ENCODE measurements at places on chromosomes 7 and 10.
A peak's percentile ranks its signal among the peaks of the same experiment; 100 is the strongest.

DNA sequence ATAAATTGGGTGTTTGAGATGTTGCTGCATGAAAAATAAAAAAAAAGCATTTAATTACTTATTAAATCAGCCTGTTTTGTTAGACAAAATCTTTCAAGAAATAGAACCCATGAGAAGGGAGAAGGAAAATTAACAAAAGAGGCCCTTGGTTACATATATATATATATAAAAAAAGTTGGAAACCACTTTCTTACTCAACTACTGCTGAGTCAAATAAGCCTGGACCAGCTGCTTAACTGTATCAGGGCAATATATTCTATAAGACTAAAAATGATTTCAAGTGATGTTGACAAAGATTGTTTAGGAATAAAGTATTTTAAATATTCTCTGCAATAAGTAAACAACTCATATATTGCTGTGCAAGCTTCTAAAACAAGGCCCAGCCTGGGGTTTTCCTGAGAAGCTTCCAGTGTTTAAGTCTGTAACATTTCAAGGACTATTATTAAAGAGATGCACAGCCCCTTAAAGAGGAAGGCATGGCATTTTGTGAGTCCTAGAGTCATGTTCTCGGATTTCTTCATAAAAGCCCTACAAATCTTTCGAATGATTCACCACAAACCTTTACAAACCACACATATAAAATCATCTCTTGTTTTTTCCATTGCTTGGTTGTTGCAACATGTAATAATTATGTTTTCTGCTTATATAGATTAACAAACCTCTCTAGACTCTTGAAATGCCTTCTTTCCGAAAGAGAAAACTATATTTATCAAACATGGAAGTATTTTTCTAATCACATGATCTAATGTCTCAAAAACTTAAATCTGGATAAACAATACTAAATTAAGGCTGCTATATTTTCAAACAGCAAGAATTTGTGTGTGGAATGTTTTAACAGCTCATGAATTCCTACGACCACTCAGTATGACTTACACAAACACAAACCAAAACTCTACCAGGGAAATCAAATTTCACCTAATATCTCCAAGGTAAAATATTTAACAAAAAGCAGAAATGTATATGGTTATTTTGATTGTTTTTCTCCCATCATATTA, 14.3 kb downstream of the JAZF1 start:
- peak; percentile 80 for DNase-seq

DNA sequence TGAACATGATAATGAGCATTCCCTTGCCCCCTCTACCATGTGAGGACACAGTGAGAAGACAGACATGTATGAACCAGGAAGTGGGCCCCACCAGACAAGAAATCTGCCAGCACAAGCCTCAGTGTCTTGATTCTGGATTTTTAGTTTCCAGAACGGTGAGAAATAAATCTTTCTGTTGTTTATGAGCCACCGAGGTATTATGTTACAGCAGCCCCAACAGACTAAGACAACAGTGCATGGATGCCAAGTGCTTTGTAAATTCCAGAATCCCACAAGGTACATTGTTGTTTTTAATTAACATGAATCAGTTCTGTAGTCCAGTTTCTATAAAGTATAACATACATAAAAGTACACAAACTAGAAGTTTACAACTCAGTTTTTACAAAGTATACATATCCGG, 162.2 kb downstream of the ARHGAP21 start:
- peak; percentile 47 for DNase-seq

DNA sequence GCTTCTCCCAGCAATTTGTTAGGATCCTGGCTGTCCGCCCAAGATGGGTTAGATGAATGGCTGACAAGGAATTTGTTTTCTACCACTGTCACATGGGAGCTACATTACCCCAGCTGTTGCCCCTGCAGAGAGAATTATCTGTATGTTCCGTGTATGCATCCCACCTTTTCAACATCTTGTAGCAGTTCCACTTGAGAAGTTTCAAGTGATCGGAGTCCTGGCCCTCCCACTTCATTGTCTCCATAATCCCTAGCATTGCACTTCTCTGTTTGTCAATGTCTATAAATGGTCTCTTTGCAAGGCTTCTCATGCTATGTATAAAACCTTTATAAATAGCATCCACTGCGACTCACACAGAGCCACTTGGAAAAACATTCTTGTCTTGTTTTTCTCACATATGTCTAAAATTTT, 972.5 kb downstream of the CNTNAP2 start:
- DNase-seq: no peak

GRCh38 chr10:113337142-113337541, 215.7 kb upstream of the HABP2 start:
- no peak for DNase-seq

DNA sequence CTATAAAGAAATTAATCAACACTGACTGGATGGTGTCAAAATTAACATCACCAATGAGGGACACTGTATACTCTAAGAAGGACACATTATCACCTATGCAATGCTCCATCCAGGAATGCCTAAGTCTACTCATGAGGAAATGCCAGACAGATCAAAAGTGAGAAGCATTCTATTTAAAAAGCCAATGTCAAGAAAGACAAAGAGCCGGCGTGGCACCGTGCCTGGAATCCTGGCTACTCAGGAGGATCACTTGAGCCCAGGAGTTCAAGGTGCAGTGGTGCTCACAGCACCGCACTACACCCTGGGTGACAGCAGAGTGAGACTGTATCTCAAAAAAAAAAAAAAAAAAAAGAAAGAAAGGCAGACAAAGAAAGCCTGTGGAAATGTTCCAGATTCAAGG, 45.5 kb upstream of the ANAPC16 start:
- no peak for DNase-seq

GRCh38 chr7:129072479-129073011, 17.6 kb upstream of the TNPO3 start:
- no peak for DNase-seq

DNA sequence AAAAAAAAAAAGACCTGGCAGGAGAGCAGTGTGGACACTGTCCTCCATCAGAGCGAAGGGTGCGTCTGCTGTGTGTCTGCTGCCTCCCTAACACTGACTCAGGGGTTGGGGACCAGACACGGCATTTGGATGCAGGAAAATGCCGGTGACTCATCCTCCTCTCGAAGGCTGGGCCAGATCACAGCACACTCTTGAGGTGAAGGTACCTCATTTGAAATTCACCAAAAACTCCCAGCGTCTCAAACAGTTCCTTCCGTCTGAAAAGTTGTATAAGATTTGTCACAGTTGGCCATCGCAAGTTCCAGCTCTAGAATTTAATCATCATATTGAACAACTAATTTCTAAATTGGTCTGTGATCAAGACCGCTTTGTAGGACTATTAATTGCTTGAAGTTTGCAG, 118.1 kb upstream of the LYZL2 start:
- DNase-seq: peak; percentile 43

GRCh38 chr10:79376078-79376628, 28.9 kb downstream of the PPIF start:
- DNase-seq: no peak

GRCh38 chr10:121527690-121528089, 70.6 kb downstream of the FGFR2 start:
- no peak for DNase-seq

- DNase-seq: no peak
Measured at GRCh38 chr7:45324683-45325237, 167.2 kb downstream of the RAMP3 start.

GRCh38 chr10:5524641-5525560, at the start of gene CALML3:
Gene CALML3, plus strand, starts transcription at chr10:5524961. Its CDS starts 125 bp downstream, at chr10:5525086.
- DNase-seq: no peak

DNA sequence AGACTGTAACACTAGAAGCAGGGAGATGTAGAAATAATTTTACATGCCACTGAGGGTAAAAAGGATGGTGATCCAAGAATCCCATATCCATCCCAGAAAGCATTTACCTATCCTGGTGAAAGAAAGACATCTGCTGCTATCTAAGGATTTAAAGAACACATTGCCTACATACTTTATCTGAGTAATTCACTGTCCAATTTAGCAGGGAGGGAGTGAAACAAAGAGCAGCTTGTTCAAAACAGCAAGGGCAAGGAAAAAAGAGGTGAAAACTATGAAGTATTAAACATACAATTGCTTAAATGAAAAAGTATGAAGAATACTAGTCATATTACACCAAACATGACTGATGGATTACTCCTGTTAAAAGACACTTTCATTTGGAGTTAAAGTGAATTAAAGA, 206.2 kb downstream of the PPP1R9A start:
- DNase-seq: no peak

DNA sequence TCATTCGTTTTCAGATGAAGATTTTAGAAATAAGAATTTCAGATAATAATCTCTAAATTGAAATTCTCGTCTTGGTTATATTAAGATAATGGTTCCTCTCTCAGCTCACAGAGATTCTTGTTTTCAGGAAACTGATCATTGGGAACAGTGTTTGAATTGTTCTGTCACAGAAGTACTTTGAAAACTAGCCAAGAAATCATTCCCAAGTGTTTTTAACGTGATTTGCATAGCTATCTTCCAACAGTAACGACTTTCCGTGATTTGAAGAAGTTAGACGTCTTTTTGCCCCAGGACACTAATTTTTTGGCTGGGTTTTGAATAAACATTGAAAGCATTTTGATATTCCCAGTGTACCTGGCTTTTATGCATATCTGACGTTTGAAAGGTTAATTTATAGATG, 116.0 kb downstream of the CDCA7L start:
- no peak for DNase-seq

DNA sequence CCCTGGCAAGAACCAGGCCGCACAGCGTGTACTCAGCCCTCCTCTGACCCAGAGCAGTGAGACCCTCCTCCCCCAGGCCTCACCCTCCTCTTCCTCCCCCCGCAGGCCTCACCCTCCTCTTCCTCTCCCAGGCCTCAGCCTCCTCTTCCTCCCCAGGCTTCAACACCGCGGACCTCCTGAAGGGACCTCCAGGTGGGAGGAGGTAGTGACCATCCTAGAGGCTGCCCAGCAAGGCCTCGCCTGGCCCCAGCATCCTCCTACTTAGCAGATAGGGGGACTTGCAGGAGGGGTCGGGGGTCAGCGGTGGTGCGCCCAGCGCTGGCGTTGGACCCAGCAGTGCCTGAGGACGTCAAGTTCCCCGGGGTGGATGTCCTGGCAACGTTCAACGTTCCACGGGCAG, 270.8 kb downstream of the ELFN1 start:
- no peak for DNase-seq

GRCh38 chr10:34406463-34407323, 408.4 kb downstream of the PARD3 start:
- no peak for DNase-seq

GRCh38 chr7:74015670-74016069, 12.3 kb upstream of the ELN start:
- no peak for DNase-seq

- no peak for DNase-seq
Measured at GRCh38 chr7:145915679-145916078, 200.9 kb upstream of the CNTNAP2 start.

GRCh38 chr10:118581340-118581739, 14.1 kb downstream of the PRLHR start:
- no peak for DNase-seq

GRCh38 chr7:135976312-135977006, 700 bp downstream of the MTPN start:
- DNase-seq: no peak

GRCh38 chr7:142451296-142451695, 193.4 kb upstream of the PRSS58 start:
- DNase-seq: no peak

DNA sequence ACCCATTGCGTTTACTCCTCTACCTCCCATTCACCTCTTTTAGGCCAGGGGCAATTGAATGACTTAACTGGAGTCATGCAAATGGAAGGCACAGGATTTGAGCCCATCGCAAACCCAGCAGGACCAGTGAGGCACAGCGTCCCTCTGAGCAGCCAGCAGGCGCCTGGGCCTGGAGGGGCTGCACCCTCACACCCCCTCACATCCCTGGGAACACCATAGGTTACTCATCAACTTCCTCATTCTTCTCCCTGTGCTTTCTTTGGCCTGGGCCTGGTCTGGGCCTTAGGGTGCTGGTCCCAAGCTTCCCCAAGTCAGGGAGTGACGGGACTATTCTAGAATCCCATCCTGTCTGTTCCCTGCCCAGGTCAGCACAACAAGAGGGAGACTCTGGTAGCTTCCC, 169.4 kb upstream of the EEPD1 start:
- DNase-seq: no peak

- DNase-seq: no peak
Measured at GRCh38 chr10:3169271-3169670, 3.3 kb downstream of the PITRM1 start.

- DNase-seq: no peak
Measured at GRCh38 chr10:90138844-90139243, 437.5 kb downstream of the KIF20B start.

DNA sequence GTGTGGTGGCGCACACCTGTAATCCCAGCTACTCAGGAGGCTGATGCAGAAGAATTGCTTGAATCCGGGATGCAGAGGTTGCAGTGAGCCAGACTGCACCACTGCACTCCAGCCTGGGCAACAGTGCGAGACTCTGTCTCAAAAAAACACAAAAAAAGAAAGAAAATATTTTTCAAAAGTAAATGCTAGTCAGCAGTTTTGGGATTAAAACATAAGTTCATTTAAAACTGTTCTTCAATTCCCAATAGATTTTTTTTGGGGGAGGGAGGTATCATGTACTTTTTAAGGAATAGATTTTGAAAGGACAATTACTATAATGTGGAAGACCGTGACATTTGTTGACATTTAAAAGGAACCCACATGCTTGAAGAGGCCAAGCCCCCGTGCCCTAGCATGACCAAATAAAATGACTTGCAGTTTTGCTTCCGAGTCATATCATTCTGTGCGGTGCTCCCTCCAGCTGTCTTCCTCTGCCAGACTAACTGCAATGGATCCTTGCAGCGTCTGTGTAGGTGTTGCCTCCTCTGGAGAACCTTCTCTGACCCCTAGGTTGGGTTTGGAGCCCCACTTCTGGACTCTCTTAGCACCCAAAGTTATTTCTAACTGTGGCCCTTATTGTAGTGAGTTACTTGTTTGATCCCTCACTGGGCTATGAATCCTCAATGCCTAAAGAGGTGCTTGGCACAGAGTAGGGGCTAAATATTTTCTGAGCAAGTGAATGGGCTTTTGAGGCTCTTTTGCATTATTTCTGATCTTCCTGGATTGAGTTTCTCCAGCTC, 17.4 kb upstream of the HPS1 start:
- no peak for DNase-seq

GRCh38 chr10:11035301-11035991, 17.8 kb downstream of the CELF2 start:
- peak; percentile 32 for DNase-seq
